ENCODE measurements at places on chromosomes 3 and 15.
A peak's percentile ranks its signal among the peaks of the same experiment; 100 is the strongest.

DNA sequence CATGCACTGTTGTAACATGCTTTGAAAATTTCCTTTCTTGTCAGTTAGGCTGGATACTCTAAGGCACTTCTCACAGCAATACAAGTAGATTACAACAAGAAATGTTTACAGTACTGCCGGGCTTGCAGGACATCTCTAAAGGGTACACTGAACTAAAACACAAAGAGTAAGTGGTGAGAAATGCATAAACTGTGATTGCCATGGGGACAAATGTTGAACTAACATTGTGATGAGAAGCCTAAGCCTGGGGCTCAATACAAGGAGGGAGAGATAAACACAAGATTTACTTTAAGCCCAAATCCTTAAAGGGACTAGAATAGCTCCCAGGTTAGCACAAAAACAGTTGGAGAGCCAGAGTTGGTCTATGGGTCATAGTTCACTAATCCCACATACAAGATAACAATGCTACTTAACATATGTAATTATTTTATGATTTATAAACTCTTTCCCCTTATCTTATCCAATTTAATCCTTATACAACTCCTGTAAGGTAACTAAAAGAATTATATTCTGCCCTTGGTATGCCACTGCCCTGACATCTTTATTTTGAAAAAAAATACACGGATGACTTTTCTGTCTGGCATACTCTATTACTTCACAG, 126.9 kb downstream of the THRB start:
- no peak for DNase-seq

DNA sequence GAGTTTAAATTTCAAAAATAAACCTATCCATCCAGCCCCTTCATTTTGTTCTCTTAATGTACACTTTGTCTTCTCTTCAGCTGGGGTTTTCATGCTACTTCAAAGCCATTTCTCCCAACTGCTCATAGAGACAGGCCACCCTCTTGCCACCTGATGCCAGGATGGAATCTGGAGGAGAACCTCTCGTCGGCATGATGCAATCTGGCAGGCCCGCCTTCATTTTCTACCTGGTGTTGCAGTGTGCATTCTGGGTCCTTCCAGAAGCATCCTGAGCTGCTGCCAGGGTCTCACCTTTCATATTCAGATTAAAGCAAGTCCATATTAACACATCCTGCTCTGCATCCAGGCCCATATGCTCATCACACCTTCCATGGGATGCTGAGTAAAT, 60.8 kb downstream of the CTNNB1 start:
- DNase-seq, result peak; percentile 59

DNA sequence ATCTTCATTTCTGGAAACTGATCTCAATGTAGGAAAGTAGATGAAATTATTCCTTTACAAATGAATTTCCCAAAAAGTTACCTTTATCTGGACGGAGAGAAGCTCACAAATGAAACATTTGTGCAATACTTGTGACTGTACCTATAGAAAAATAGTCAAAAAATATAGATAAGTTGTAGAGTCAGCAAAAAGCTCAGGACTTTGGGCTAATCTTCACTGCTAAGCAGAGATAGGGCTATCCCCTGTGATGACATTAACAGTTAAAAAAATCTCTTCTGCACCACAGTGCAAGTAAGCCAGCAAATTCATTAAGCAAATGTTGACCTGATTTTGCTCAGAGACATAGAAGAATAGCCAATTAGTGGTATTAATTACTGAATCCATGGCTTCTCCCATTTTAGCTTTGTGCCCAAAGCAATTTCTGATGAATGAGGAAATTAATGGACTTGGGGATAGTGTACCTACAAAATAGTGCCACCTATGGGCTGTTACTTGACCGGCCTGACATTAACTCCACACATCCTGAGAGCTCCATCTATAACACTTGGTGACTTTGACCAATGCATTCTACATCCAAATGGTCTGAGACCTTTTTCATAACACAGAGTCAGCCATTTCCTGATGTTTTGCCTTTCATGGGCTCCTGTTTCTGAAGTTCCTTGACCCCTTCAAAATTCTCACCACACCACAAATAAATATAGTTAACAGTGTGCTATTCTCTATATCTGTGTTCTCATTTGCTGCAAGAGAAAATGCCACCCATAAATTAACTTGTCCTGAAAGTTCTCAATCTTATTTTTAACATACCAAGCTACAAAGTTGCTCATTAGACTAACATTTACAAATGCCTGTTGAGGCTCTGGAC, 105.0 kb downstream of the SSR3 start:
- DNase-seq, result peak; percentile 44

DNA sequence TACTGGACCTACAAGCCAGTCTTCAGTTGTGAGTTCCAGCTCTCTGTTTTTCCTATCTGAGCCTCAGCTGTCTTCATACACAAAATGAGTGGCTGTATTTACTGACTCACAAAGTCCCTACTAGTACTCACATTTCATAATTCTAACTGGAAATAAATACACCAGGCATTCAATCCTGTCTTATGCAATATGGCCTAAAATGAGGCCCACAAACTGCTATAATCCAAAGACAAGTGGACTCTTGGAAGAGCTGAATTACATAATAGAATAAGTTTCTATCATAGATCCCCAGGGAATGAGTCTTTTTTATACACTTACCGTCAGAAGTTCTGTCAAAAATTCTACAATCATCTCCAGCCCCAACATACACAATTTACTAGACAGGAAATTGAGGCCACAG, 211.9 kb downstream of the LRRN1 start:
- no peak for DNase-seq

- no peak for DNase-seq
These were observed 74.1 kb downstream of the MME start for GRCh38 chr3:155154255-155154654.

GRCh38 chr15:79572691-79573404, 140.7 kb downstream of the MINAR1 start:
- no peak for DNase-seq

- DNase-seq, result no peak
These were observed 8.3 kb downstream of the SHC4 start for GRCh38 chr15:48955370-48955769.

DNA sequence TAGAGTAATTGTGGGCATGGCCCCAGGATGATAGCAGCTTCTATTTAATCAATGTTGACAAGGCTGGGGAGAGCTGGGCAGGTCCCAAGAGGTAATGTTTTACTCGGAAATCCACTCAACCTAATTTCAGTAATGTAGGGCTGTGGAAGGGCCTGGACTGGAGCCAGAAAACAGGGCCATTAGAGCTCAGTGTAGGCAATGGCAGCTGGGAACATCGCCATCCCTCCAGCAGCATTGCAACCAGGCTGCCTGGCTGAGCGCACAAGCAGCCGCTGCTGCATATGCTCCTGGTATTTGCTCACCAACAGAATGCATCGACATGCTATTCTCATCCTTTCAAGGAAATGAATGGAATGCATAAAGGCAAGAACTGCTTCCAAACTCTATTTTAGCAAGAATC, 90.0 kb downstream of the GAP43 start:
- peak; percentile 7 for DNase-seq

- DNase-seq, result no peak
These were observed 176.1 kb upstream of the CHL1 start for GRCh38 chr3:20421-20820.

- DNase-seq, result no peak
These were observed 414.7 kb upstream of the NAALADL2 start for GRCh38 chr3:174444391-174444790.

- DNase-seq, result no peak
These were observed 35.4 kb upstream of the LACTB start for GRCh38 chr15:63086271-63086670.

- no peak for DNase-seq
These were observed 270.5 kb upstream of the STT3B start for GRCh38 chr3:31262201-31262600.

DNA sequence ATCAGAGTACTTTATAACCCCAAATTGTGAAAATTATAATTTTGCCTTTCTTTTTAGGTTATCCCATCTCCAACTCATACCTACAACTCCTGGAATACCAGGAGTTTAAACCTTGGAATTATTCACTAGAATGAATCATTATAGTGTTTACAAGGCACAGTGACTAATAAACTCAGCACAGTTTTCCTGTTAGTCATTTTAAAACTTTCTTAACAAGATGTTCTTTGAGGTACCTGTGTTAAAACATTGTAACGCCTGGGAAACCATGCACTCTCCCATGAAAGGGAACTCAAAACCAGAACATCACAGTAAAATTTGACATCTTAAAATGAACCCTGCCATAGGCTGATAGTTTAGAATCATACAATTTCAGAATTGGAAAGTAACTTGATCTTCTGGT, 132.4 kb upstream of the OSTN start:
- DNase-seq, result no peak

- DNase-seq, result no peak
These were observed 16.1 kb upstream of the TATDN2 start for GRCh38 chr3:10232137-10232536.

- DNase-seq, result no peak
These were observed 40.9 kb downstream of the SAMMSON start for GRCh38 chr3:70040386-70040785.

- no peak for DNase-seq
These were observed 207.5 kb upstream of the DPH6 start for GRCh38 chr15:35753486-35753885.

GRCh38 chr15:29465196-29465595, 195.6 kb upstream of the NSMCE3 start:
- DNase-seq, result no peak

- no peak for DNase-seq
These were observed 262.9 kb downstream of the IL5RA start for GRCh38 chr3:2847062-2847841.

GRCh38 chr15:22808240-22808639, 21.8 kb downstream of the NIPA1 start:
- peak; percentile 65 for DNase-seq

- peak; percentile 32 for DNase-seq
These were observed 13.3 kb upstream of the SSUH2 start for GRCh38 chr3:8657804-8658305.

GRCh38 chr3:66581256-66581655, 80.4 kb upstream of the LRIG1 start:
- no peak for DNase-seq

DNA sequence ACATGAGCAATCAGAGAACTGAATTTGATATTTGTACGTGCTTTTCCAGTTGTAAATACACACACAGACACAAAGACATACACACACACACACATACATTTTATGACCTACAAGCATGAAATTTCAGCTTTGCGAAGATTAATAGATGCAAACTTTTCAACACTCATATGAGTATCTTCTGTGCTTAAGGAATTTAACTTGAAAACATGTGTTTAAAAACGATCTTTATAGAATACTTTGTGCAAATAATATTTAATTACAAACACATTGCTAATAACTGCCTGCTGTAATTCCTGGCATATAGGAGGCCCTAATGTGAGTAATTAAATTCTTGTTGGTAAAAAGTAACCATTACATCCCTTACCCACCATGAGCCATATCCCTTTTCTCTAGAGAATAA, 107.7 kb upstream of the PLSCR5 start:
- no peak for DNase-seq

GRCh38 chr3:171838218-171838720, 4.9 kb upstream of the TMEM212 start:
- peak; percentile 13 for DNase-seq

DNA sequence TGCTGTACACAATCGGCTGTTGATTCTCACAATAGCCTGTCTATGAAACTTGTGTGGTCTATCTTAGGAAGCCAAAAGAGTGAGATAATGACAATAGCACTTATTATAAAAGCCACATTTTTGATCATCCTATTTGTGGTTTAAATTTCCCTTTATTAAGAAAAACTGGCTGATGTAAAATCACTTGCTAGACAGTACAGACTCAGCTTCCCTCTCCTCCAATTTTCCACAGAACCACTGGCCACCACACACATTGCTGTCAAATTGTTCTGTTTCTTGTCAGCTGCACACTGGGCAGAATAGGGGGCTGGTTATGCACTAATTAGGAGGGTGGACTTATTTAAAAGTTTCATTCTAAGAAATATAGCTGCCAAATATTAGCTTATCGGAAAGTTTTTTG, 425.9 kb downstream of the EPHA3 start:
- DNase-seq, result no peak

GRCh38 chr15:87739866-87740265, 516.7 kb downstream of the NTRK3 start:
- DNase-seq, result no peak

- DNase-seq, result no peak
These were observed 284.5 kb downstream of the XXYLT1 start for GRCh38 chr3:194986208-194987043.

GRCh38 chr3:112813016-112813415, 33.6 kb downstream of the CD200R1L start:
- DNase-seq, result no peak

- no peak for DNase-seq
These were observed 4.8 kb downstream of the SCN5A start for GRCh38 chr3:38644662-38645053.

DNA sequence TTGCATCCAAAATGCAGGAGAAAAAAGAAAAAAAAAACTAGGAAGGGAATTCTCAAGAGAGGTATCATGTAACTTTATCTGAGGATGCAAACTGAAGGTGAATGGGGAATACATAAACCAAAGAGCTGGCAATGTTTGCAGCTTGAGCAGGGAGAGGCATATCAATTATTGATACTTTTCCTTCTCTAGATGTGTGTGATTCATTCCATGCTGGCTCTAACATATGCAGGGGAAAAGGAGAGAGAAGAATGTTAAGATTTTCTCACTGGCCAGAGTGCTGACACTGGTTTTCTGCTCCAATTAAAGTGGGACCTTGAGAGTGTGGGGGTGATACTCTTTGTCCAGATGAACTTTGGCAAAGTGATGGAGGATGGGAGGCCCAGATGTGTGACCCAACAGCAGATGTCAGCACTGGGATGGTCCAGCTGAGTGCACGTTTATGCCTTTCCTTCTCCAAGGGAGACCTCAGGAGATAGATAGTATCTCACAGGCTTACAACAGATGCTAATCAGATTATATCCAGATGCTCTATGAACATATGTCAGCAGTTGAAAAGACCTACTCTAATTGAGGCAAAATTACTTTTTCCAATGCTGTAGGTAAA, 50.0 kb upstream of the PSMD6 start:
- no peak for DNase-seq

DNA sequence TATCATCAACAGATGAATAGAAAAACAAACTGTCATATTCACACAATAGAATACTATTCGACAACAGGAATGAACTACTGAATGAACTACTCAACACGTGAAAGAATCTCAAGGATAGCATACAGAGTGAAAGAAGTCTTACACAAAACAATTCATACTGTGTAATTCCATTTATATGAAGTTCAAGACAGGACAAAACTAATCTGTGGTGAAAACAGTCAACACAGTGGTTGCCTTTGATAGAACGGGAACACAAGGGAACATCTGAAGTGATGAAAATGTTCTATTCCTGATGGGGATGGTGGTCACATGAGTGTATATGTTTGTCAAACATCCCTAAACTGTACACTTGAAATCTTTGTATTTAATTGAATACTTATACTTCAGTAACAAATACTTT, 2.6 kb upstream of the SUSD5 start:
- DNase-seq, result no peak

GRCh38 chr3:25483456-25483855, 55.4 kb downstream of the RARB start:
- DNase-seq, result no peak

DNA sequence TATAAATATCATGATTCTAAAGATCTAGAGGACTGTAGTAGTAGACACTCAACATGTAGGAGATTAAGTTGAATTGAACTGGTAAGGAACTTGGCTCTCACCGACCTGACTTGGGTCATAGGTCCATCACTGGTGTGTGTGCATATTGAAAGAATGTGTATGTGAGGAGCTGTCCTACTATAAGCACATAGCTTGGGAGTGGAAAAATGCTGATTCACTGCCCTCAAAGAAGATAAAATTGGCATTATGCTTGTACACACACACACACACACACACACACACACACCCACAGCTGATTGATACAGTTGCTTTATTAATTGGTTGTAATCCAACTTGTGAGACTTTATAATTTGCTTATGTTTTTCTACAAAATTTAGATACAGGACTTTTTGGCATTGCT, 411.0 kb upstream of the NR2F2 start:
- no peak for DNase-seq

Measured in thyroid gland (tissue), 4 donors.